ENCODE measurements at places on chromosomes 7 and 10.

DNA sequence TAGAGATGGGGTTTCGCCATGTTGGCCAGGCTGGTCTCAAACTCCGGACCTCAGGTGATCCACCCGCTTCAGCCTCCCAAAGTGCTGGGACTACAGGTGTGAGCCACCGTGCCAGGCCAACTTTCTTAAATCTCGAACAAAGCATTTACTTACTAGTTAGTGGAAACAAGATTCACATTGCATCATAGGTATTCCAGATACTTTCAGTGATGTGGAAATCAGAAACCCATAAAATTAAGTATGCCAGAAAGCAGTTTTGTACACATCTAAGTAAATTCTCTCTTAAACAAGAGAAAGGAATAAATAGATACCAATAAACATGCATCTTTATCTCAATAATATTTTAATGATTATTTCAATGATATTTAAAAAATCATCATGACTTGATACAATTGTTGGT, 75.5 kb downstream of the DGKI start:
- ATAC-seq: no peak

- no peak for ATAC-seq
Observed at GRCh38 chr10:80199828-80200227, 5.5 kb downstream of the ANXA11 start.

DNA sequence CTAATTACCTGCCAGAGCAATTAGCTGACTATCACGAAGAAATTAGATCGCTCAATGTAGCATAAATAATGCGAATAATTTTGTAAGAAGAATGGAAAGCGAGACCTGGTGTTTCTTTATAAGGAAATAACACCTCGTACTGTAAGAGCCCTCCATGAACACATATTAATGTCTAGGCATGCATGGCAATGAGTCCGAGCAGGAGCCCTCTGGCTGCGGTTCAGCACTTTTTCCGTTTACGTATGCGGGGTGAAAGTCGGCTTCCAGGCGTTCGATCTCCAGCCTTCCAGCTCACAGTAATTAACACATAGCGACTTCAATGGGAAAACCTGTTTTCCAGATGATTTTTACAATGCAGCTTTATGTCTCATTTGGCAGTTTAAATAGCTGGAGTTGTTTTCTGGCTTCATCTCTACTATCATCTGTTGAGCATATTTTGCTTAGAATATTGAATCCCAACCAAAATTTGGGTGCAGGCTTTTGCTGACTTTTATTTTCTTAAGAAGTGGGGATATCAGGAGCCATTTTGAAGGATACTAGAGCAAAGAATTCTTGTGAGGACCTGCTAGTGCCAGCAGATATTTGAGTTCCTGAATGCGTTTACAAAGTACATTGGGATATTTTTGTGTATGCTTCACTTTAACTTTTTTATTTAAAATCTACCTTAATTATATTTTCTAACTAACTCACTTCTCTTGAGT, 7.2 kb upstream of the SP8 start:
- ATAC-seq: no peak

DNA sequence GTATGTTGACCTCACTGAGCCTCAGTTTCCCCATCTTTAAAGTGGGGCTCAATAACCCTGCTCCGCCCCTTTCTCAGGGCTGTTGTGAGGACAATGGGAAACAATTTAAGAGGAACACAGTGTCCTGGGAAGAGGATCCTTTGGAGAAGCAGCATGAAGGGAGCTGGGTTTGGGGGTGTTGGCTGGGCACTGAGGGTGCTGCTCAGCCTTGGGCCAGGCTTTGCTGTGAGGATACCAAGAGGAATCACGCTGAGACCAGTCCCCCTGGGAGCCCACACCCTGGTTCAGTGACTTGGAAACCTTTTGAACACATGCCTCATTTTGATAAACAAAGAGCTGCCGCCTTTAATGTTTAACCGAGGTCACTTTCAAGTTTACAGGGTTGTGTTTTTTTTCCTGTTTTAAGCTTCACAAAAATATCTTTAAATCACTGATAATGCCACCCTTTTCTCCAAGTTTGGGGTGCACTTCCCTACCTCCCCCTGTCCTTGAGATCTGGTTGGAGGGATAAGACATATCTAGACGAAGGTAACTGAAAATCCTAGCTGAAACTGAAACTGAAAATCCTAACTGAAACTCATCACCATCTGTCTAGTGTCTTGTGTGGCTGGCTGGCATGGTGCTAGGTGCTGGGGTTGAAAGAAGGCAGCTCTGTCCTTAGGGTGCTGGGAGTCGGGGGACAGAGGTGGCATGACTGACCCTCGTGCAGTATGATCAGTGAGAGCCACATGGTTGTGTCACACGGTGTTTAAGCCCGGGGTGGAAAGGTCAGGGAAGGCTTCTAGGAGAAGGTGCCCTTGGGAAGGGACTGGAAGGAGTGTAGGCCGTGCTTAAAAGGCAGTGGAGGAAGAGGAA, 27.7 kb downstream of the ZNF775 start:
- no peak for ATAC-seq

DNA sequence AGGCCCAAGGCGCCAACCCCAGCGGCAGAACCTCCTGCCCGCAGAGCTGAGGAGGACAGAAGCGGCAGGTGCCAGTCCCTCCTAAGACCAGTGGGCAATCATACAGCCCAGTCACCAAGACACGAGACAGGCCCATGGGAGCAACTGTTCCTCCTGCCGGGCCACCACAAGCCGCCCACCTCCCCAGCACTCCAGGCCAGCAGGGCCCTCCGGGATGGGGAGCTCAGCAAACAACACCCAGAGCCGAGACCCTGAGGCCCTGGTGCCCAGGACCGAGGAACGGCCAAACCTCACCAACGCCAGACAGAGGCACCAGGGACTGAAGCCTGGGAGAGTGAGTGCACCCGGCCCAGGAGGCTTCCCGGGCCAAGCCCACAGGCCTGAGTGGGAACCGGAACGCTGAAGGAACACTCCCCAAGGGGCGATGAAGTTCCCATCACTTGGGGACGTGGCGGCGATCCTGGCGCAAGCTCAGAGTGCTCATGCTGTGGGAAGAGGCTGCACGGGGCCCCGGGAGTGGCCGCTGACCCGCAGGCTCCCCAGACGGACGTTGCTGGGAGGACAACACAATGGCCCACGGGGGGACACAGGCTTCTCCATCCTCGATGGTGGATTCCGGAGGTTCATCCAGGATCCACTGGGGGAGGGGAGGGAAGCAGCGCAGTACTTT, 35.1 kb downstream of the GPER1 start:
- no peak for ATAC-seq

- ATAC-seq: no peak
Observed at GRCh38 chr7:105677817-105678573, 96.7 kb upstream of the EFCAB10 start.

DNA sequence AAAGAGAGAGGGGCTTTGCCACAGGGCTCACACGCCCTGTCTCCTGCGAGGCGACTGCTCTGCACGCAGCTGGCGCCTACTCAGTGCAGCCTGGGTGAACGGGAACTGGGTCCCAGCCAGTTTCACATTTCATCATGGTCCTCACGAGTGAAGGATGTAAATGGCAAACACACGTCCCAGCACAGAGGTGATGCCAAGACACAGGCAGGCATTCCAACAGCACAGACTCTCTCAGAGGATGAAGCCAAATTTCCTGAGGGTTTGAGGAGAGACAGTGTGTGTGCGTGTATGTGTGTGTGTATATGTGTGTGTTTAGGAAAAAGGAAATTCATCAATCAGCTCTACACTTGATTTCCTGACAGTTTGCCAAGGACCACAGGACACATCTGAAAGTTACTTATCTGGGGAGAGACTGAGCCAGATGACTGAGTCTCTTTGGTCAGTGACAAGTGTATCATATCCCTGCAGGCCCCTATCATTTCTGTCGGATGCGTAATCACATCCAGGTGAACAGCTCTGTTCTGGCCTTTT, 53.9 kb downstream of the CHST15 start:
- ATAC-seq: no peak

- peak; percentile 92 for ATAC-seq
Observed at GRCh38 chr10:59079386-59080226, 96.8 kb upstream of the PHYHIPL start.

GRCh38 chr7:98394377-98394836, 6.5 kb downstream of the BAIAP2L1 start:
- peak; percentile 90 for ATAC-seq

DNA sequence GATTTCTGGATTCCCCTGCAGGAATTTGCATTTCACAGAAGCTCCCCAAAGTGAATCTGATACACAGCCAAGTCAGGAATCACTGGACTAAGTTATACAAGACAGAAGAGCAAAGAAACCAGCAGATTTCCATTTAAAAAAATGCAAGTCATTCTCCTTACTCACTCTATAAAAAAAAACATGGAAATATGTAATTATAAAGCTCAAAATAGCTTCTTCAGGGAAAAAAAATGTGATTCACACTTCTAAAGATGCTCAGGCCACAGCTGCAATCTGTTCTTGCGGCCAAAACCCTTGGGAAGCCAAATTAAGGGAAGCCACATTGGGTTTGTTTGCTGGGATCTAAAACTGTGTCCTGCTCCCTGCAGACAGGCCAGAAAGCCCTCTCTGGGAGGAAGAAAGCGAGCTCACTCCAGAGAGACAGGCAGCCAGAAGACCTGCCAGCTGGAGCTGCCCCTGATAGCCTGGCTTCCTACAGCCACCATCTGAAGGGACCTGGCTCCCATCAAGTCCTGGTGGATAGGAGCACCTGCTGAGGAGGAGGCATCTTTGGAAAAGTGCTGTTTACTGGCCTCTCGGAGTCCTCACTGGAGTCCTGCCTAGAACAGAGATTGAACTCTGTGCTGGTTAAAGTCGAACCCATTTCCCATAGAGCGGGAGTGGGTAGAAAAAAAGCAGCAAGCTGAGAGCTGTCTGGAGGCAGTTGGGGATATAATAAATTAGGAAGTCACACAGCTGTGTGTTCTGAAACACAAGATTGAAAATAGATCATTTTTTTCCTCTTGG, 359.2 kb upstream of the AOAH start:
- ATAC-seq: no peak

DNA sequence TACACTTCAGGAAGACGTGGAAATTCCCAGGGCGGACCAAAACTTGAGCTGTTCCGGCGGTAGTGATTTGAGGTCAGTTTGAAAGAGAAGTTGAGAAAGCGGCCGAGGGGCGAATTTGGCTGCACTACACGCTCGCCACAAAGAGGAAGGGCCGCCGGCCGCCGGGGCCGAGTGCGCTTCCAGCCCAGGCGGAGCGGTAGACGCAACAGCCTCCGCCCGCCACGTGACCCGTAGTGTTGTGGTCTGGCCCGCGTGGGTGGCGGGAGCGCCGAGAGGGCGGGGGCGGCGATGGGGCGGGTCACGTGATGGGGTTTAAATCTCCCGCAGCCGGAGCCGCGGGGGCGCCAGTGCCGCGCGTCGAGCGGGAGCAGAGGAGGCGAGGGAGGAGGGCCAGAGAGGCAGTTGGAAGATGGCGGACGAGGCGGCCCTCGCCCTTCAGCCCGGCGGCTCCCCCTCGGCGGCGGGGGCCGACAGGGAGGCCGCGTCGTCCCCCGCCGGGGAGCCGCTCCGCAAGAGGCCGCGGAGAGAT, at the start of gene SIRT1:
SIRT1 (plus strand) TSS at position 344 of the 529 bp plus-strand sequence; CDS start at position 410, 66 bp downstream.
- peak; percentile 85 for ATAC-seq

DNA sequence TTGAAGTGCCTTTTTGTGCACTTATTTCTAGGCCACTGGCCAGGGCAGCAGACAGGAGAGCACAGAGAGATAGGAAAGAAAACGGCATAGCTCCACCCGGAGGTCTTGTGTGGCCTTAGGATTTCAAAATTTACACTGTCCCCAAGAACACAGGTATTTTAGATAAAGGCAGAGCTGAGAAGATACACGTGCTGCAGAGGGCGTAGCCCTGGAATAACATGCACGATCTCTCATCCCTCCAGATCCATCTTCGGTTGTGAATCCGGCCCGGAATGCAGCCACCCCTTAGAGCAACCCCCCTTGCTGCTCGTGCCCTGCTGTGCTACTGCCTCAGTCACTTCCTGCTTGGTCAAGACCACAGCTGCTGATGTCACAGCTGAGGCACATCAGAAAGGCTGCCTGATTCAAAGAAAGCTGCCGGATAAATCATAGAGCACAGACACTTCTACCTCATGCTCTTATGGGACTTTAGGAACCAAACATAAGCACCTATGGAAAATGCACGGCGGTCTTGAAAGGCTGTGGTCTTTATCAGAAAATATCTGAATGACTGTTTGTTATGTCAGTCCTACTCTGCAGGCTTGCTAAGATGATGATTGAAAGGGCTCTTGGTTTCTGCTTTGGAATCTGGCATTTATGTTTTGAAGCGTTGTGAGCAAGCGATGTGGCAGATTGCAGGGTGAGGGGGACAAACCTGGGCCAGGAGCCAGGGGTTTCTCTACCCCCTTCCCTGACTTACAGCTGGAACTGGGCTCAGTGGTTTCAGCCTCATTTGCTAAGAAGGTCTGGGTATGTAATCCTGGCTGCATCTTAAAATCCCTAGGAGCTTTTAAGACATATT, 152.0 kb downstream of the SVIL start:
- peak; percentile 67 for ATAC-seq

DNA sequence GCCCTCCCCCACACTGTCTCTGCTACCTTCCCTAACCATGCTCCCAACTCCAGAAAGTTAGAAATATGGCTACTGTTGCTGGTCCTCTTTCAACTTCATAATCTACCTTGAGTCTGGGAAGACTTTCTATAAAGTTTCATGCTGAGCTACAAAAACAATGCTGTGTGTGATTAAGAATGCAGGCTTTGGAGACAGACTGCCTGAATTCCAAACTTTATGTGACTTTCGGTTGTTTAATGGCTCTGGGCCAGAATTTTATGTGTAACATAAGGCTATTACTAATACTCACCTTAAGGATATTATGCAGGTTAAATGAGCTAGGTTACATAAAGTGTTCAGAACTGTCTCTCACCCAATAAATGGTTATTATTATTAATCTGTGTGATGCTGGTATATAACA, 19.1 kb downstream of the BET1 start:
- ATAC-seq: no peak

DNA sequence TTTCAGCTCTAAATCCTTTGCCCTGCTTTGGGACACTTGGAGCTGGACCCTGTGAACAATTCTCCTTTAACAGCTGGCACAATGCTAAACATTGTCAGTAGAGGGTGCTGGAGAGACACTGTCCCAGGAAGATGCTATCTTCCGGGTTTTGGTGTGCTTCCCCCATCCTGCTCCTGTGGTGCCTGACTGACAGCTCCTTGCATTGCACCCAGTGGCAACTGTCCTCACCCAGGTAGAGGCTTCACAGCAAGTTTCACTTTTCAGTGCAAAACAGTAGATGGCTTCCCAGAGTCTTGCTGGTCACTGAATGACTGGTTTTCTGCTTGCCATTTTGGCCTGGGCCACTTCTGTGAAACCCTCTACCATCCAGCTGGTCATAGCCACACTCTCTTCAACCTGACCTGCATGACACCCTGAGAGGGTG, 77.3 kb downstream of the CDC14C start:
- ATAC-seq: peak; percentile 98

GRCh38 chr7:33673029-33673700, 232.2 kb upstream of the BMPER start:
- ATAC-seq: no peak

DNA sequence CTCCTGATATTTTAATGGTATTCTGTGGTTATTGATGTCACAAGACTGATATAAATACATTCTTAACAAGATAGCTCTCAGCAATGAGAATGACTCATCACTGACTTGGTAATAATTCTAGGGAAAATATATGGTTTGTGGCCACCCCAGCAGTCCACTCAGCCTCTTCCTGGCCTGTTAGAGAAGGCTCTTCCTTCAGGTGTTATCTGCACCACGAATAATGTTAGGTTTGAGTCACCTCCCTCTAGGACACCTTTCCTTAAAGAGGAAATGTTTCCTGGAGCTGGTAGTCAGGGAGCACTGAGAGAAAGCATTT, 163.3 kb downstream of the SVIL start:
- peak; percentile 87 for ATAC-seq

GRCh38 chr7:132953468-132953867, 128.4 kb downstream of the CHCHD3 start:
- ATAC-seq: no peak

GRCh38 chr10:125822878-125823662, at the start of the genes BCCIP and UROS:
Gene BCCIP, plus strand, starts transcription at chr10:125823546. Its CDS starts 12 bp downstream, at chr10:125823558.
Gene UROS, minus strand, starts transcription at chr10:125823258. Its CDS starts 6,759 bp downstream, at chr10:125816499.
- ATAC-seq: peak; percentile 87
